ENCODE measurements at places on chromosomes 1 and 21. TPM values are rescaled to one million over a fixed set of nuclear protein-coding genes. Genes with fewer than 3 reads are reported as not detected.

Gene PDZK1IP1
- 0.85 TPM for total RNA-seq

Gene CCDC181
- total RNA-seq, result not detected

Gene C1orf87
- not detected for total RNA-seq

Gene TMEM61
- total RNA-seq, result not detected

Gene ADSS2
- 39.5 TPM for total RNA-seq

Gene XCL2
- 4.1 TPM for total RNA-seq

Gene SPRR1A
- not detected for total RNA-seq

Gene C1QA
- 473 TPM for total RNA-seq

Gene HLX
- 16.5 TPM for total RNA-seq

Gene CLDN19
- total RNA-seq, result not detected

Gene FAM3B
- 2.4 TPM for total RNA-seq

Gene C4BPA
- not detected for total RNA-seq

Gene CFAP45
- total RNA-seq, result not detected

Gene ZSWIM5
- total RNA-seq, result 0.85 TPM

Gene HSF2BP
- 0.94 TPM for total RNA-seq

Gene NR1I3
- total RNA-seq, result not detected

Gene OR2L2
- total RNA-seq, result not detected

Gene PLEKHN1
- 0.33 TPM for total RNA-seq

Gene SPATA46
- not detected for total RNA-seq

Gene TEDDM1
- not detected for total RNA-seq

Gene RAB4A
- total RNA-seq, result 31.5 TPM

Gene FCRLA
- total RNA-seq, result not detected

Gene CNKSR1
- total RNA-seq, result not detected

Gene TRPM2
- 7.0 TPM for total RNA-seq

Gene RNASEL
- total RNA-seq, result 6.4 TPM

Gene HIVEP3
- 9.6 TPM for total RNA-seq

Gene GUCA2A
- not detected for total RNA-seq

Gene RPS27
- total RNA-seq, result 1,809 TPM

Gene PCAT6
- total RNA-seq, result not detected

Gene ALG14
- total RNA-seq, result 2.4 TPM

Gene GPR61
- total RNA-seq, result not detected

Gene KRTAP13-2
- total RNA-seq, result not detected

Gene OPRD1
- total RNA-seq, result not detected

Gene RUNX3
- total RNA-seq, result 1.5 TPM

Gene SZT2
- 27.1 TPM for total RNA-seq
